ENCODE measurements at places on chromosomes 5 and 9.

DNA sequence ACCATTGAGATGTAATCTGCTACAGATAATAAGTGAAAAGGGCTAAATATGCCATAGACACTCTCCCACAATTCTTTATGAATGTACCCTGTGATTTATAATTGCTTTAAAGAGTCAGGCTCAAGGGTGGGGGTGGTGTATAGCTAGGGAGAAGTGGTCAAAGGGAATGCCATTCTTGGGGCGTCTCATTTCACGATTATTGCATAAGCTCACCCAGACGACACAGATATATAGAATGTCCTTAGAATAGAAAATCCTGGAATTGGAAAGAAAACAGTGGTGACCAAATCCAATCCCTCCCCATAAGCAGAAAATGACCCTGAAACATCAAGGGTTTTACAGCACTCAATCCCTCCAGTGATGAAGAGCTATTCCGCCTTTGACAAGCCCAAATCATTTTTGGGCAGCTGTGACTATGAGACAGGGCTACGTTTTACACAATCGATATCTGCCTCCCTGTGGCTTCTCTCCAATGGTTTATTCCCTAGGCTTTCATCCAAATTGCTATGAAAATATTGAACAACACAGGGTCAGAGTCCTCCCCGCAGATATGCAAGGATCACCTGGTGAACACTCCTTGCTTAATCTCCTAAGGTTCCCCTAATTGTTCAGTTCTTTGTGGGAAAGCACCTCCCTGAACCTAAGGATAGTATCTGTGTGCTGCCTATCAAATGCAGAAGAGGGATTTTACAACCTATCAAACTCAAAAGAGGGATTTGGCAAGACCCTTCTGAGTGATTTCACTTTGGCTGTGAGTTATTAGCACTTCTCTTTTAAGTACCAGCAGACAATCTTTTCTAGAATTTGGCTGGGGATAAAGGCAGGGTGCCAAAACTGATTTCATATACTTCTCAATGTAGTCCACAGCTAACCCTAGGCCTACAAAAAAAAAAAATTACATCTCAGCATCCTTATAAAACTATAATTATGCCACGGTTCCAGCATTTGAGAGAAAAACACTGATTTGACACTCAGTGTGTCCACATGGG, 144.9 kb upstream of the CDH6 start:
- no peak for DNase-seq

GRCh38 chr5:159990506-159990905, 18.4 kb upstream of the TTC1 start:
- DNase-seq, result no peak

GRCh38 chr5:137279521-137280231, 219.4 kb downstream of the SPOCK1 start:
- no peak for DNase-seq

GRCh38 chr5:165906871-165907270, 2384.6 kb upstream of the WWC1 start:
- no peak for DNase-seq

DNA sequence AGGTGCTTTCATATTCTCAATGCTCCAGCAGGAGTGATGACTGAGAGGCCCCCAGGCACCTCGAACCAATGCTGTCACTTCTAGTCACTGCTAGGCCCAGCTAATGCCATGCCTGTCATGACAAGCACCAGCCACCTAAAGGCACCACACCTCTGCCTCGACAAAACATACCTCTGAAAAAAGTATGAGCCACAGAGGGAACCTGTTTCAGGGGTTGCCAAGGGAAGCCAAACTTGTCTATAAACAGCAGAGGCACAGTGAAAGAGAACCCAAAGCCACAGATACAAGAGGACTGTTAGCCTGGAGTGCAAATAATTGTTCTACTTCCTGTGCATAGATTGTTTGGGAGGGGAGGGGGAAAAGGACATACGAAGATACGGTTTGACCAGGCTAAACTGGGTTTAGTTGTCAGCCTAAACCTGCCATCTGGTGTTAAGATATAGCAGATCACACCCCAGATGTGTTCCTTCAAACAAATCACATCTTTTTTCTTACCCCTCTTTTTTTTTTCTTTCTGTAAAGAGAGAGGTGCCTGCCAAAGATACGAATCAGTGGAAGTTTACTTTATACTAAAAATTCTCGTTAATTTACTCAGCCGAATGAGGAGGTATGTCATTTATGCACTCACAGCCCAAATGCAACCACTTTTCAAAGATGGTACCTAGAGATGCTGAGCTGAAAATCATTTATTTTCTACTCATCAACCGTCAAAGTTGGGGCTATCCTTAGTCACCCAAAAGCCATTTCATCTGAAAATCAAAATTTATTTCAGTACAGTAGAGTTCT, 45.7 kb downstream of the BNC2 start:
- no peak for DNase-seq

All from right atrium auricular region (tissue), 2 donors.